Body of pancreas (tissue), 4 donors: ENCODE measurements at places on chromosomes 16 and 17. TPM values are rescaled to one million over a fixed set of nuclear protein-coding genes. Genes with fewer than 3 reads are reported as not detected.
A peak's percentile ranks its signal among the peaks of the same experiment; 100 is the strongest.

DNA sequence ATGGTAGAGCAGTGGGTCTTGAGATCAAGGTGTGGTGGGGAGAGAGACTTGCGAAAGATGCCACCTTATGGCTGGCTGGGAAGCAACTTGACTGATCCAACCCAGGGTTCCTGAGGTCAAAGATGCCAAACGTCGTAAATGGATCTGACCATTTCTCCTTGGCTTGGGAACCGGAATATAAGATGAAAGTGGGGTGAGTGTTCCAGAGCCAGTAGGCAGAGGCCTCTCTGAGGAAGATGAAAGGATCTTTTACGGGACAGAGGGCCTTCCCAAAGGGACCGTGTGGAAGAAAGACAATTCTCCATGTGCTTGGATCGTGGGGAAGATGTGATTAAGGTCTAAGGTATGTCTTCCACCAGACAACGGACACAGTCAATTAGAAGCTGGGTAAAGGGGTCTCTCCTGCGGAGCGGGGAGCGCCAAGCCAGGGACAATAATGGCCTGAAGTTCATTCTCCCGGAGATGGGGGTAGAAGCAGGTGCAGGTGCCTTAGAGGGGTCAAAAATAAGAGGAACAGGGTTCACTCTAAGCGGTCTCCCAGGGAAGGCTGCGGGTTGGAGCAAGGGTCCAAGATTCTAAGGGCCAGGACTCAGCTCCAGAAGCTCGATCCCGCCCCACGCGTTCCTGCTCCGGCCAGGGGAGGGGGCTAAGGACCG lies 800 bp downstream of the FXR2 start:
- no peaks in the 10 kb centered on the region for H3K36me3 ChIP-seq
- peaks cover 34% of the 10 kb centered on the region for H3K4me1 ChIP-seq
- H3K27me3 ChIP-seq = no peaks in the 10 kb centered on the region
- H3K4me3 ChIP-seq = peak overlapping the region; percentile 13
- no peak for DNase-seq

- H3K4me3 ChIP-seq = no peak overlapping the region
- no peak overlapping the region for H3K27ac ChIP-seq
- no peaks in the 10 kb centered on the region for H3K36me3 ChIP-seq
These were observed 424 bp downstream of the YBX2 start for GRCh38 chr17:7293816-7294613.

DNA sequence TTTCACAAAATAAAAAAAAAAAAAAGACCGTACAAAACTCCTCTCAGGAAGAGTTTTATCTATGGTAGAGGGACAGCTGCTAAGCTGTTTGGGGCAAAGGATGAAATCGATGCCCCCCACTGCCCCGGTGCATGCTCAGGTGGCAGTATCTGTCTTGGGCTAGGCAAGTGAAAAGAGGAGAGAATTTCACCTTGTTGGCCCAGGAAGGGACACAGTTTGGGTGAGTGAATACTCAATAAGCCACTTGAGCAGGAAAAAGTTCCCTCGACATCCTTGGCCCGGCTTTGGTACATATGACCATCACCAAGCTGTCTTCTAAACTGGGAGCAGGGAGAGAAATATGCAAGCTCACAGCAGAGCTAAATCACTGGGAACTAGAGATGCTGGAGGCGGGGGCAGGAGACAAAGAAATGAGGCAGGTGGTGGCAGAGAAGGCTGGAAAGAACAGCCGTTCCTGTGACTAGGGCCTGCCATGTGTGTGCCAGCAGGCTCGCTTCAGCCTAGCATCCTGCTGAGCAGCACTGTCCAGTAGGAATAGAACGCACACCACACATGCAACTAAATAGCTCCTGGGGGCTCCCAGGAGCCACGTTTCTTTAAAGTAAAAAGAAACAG lies 8.2 kb upstream of the EIF1 start:
- no peak overlapping the region for H3K27ac ChIP-seq
- H3K36me3 ChIP-seq = no peaks in the 10 kb centered on the region
- no peak overlapping the region for H3K4me3 ChIP-seq
- no peaks in the 10 kb centered on the region for H3K27me3 ChIP-seq
- peaks cover 17% of the 10 kb centered on the region for H3K4me1 ChIP-seq

DNA sequence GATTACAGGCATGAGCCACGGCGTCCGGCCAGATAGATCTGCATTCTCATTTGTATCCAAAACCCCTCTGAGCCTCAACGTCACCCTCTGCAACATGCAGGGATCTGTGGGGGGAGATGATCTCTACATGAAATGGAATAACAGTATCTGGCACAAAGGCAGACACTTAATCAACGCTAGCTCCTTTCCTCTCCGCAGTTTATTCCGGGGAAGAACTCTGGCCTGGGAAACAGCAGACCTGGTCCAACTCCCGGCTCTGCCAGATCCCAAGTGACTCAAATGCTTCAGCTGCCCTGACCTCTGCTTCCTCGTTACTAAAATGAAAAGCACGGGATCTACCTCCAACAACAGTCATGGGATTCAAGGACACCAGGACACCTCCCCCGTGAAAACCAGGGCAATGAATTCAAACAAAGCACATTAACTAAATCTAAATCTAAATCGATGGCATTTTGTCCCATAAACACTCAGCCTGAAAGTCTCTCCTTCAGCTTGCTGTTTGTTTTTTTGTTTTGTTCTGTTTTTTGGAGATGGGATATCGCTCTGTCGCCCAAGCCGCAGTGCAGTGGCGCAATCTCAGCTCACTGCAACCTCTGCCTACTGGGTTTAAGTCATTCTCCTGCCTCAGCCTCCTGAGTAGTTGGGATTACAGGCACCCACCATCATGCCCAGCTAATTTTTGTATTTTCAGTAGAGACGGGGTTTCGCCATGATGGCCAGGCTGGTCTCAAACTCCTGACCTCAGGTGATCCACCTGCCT lies 78.2 kb downstream of the NXN start:
- H3K4me1 ChIP-seq = peaks cover 10% of the 10 kb centered on the region
- H3K27me3 ChIP-seq = no peaks in the 10 kb centered on the region
- H3K27ac ChIP-seq = peak overlapping the region; percentile 22
- peak; percentile 49 for DNase-seq
- no peaks in the 10 kb centered on the region for H3K36me3 ChIP-seq
- H3K4me3 ChIP-seq = no peak overlapping the region

DNA sequence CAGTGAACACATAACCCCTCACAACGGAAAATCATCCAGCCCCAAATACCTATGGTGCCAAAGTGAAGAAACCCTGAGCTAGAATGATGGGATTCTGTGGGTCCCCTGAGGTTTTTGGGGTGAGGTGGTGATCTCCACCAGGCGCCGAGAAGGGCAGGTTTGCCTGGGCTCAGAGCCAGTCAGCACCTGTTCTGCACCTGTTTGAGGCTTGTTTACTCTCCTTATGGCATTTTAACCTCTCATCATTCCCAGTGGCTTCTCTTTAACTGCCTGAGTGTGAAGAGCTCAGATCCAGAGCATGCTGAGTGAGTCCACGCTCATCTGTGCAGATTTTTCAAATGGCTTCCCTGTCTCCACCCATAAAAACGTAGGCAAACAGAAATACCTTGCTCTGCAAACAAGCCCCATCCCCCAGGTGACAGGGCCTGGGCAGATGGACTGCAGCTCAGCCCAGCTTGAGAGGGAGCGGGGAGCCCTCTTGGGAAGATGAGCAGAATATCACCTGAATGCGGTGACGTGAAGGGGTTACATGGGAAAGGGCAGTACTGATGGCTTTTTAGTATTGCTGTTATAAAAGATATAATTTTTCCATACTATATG lies 40.1 kb upstream of the CLEC19A start:
- no peaks in the 10 kb centered on the region for H3K27me3 ChIP-seq
- no peak overlapping the region for H3K27ac ChIP-seq

GRCh38 chr17:50388728-50389127 lies 8.6 kb downstream of the LRRC59 start:
- no peak for DNase-seq
- H3K4me1 ChIP-seq = peaks cover 42% of the 10 kb centered on the region
- H3K4me3 ChIP-seq = no peak overlapping the region
- H3K27ac ChIP-seq = no peak overlapping the region
- H3K27me3 ChIP-seq = no peaks in the 10 kb centered on the region

- H3K27ac ChIP-seq = no peak overlapping the region
- peaks cover 21% of the 10 kb centered on the region for H3K36me3 ChIP-seq
- no peak overlapping the region for H3K4me3 ChIP-seq
- no peaks in the 10 kb centered on the region for H3K27me3 ChIP-seq
- DNase-seq = no peak
These were observed 66.3 kb downstream of the CACNG1 start for GRCh38 chr17:67110619-67111018.

GRCh38 chr16:88793251-88793954 lies 8.4 kb upstream of the PIEZO1 start:
- H3K27ac ChIP-seq = no peak overlapping the region
- H3K36me3 ChIP-seq = no peaks in the 10 kb centered on the region
- no peak for DNase-seq
- H3K4me3 ChIP-seq = no peak overlapping the region
- peaks cover 5% of the 10 kb centered on the region for H3K27me3 ChIP-seq
- H3K4me1 ChIP-seq = no peaks in the 10 kb centered on the region

DNA sequence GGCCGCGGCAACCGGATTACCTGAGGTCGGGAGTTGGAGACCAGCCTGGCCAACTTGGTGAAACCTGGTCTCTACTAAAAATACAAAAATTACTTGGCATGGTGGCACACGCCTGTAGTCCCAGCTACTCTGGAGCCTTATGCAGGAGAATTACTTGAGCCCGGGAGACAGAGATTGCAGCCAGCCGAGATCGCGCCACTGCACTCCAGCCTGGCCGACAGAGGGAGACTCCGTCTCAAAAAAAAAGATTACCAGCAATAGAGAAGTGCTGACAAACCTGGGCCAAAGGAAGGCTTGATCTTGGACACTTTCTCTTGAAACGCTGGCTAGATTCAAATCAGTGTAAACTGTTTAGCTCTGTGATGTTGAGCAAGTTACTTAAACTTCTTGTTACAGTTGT lies 4.3 kb downstream of the MT1H start:
- no peaks in the 10 kb centered on the region for H3K27me3 ChIP-seq
- peak; percentile 57 for DNase-seq
- H3K4me1 ChIP-seq = peaks cover 42% of the 10 kb centered on the region
- no peak overlapping the region for H3K4me3 ChIP-seq

DNA sequence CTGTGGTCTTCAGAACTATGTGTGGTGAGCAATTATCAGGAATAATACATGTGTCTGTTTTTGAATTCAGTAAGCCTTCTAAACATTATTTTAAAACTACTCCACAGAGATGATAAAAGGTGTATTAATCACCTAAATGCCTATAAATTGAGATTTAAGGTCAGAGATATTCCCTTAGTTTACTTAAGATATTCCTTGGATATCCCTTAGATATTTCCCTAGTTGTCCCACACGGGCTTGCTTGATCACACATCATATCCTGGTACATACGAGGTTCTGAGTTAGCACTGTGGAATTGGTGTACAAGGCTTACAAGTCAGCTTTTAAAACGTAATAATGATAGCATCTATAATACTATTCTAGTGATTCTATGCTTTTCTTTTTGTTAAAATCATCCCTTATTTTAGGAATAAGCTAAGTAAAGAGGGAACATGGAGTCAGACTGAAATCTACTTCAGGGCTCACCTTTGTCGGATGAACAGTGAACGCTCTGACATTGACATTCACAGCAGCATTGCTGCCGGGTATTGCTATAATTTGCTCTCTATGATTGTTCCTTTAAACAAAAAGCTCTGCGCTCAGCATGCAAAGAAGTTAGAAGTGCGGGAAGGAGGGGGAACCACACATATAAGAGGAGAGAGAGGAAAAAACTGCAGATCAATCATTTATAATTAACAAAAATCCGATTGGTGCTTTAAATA lies 136.5 kb downstream of the SKAP1 start:
- no peak overlapping the region for H3K4me3 ChIP-seq
- H3K4me1 ChIP-seq = peaks cover 7% of the 10 kb centered on the region
- no peak for DNase-seq

DNA sequence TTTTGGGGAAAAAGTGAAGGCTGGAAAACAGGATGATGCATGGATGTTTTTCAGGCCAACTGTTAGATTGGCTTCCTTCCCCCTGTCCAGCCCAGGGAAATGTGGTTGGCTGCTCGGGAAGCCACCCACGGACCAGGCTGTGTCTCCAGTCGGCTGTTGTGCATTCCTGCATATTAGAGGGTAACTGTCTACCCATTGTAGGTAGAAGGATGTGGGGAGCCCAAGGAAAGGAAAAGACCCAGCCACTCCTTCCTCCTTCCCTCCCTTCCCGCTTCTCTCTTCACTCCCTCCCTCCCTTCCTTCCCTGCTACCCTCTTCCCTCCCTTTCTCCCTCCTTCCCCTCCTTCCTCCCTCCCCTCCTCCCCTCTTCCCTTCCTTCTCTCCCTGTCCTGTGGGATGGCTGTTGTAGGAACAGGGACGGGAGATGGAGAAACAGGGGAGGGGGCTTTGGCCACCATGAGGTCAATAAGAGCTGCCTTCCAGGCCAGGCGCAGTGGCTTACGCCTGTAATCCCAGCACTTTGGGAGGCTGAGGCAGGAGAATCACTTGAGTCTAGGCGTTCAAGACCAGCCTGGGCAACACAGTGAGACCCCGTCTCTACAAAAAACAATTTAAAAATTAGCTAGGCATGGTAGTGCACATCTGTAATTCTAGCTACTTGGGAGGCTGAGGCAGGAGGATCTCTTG lies 16.9 kb downstream of the SYT17 start:
- H3K4me1 ChIP-seq = peaks cover 13% of the 10 kb centered on the region
- H3K4me3 ChIP-seq = no peak overlapping the region
- no peak for DNase-seq
- no peaks in the 10 kb centered on the region for H3K27me3 ChIP-seq

- no peaks in the 10 kb centered on the region for H3K27me3 ChIP-seq
- H3K4me1 ChIP-seq = no peaks in the 10 kb centered on the region
- H3K36me3 ChIP-seq = peaks cover 24% of the 10 kb centered on the region
- no peak overlapping the region for H3K27ac ChIP-seq
- no peak for DNase-seq
- no peak overlapping the region for H3K4me3 ChIP-seq
These were observed 136.8 kb upstream of the RBL2 start for GRCh38 chr16:53297477-53297876.

DNA sequence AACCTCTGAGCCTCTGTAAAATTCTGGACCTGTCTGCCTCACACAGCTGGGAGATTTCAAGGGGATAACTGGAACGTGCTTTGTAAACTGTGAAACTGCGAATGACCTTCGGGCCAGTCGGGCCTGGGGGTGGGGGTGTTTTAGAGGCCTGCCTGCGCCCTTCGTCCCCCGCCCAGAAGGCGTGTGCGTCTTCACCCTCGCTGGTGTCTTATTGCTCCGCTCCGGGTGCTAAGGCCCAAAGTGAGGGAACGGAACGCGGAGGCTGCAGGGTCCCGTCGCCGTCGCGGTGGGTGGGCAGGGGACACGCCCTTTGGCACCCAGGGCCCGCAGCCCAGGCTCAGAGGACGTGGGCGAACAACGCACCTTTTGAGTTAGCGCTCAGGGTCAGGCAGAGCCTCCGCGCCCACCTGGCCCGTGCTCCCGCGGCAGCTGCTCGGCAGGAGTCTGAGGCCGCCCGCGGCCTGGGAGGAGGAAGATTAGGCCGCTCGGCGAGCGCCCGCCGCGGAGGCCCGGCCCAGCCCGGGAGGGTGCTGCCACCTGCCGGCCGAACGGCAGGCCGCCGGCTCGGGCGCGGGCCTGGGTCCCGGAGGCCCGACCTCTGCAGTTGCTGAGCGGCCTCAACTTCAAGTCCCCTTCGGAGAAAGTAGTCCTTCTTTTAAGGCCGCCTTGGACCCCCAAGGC lies 29.7 kb downstream of the DCAKD start:
- H3K27ac ChIP-seq = peak overlapping the region; percentile 84
- no peaks in the 10 kb centered on the region for H3K36me3 ChIP-seq
- DNase-seq = peak; percentile 75
- no peak overlapping the region for H3K4me3 ChIP-seq

Gene RDM1
- not detected for total RNA-seq

Gene TOB1
- 46.1 TPM for total RNA-seq

Gene MYH4
- not detected for total RNA-seq

Gene MMP28
- 15.2 TPM for total RNA-seq

Gene SPATA22
- total RNA-seq = not detected

Gene TNFSF13
- total RNA-seq = 11.9 TPM

Gene SHBG
- not detected for total RNA-seq

Gene TEX14
- total RNA-seq = not detected

Gene TBC1D16
- total RNA-seq = 21.0 TPM

Gene PHKB
- total RNA-seq = 41.5 TPM
